ENCODE measurements at places on chromosomes 2 and 18.

GRCh38 chr2:222261504-222261903 lies 37.3 kb downstream of the PAX3 start:
- no peak for DNase-seq

DNA sequence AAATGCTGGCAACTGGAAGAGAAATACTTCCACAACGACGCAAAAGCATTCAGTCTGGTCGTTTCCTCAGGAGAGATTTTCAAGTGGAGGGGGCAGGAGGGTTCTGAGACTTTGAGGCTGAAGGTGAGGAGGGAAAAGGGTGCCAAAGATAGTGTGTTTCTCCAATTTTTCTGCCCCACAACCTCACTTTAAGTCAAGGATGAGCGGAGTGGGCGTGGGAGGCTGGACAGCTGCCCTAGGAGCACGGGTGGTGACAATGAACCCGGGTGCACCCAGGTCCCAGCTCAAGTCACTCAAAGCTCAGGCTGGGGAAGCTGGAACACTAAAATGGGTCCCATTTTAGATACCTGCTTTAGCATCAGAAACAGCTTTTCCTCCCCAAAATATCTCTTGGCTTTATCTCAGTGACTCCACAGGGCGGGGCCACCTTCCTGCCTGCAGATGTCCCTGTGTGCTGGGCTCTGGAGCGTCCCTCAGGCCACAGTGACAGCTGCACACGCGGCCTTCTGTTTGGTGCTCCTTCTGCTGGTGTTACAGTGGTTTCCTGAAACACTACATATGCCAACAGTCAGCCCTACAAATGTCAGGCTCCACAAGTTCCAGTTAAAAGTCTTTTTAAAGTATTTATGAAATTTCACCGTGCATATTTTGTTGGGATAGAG lies 1.4 kb upstream of the MBP start:
- DNase-seq, result no peak

DNA sequence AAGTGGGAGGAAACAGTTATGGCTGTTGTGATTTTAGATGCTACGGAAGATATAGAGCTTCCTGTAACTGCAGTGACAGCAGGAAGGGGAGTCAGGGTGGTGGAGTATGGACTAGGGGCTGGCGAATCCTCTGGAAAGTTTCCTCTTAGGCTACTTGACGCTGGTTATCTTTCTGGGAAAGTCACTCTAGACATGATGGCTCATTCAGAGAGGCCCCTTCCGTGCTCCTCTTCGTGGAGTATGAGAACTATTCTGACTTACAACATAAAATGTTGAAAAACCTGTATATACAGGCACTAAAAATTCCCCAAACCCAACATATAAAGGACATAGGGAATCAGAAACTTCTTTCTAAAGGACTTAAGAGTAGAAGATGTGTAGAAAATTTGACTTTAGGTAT lies 78.8 kb downstream of the C18orf54 start:
- DNase-seq, result no peak

DNA sequence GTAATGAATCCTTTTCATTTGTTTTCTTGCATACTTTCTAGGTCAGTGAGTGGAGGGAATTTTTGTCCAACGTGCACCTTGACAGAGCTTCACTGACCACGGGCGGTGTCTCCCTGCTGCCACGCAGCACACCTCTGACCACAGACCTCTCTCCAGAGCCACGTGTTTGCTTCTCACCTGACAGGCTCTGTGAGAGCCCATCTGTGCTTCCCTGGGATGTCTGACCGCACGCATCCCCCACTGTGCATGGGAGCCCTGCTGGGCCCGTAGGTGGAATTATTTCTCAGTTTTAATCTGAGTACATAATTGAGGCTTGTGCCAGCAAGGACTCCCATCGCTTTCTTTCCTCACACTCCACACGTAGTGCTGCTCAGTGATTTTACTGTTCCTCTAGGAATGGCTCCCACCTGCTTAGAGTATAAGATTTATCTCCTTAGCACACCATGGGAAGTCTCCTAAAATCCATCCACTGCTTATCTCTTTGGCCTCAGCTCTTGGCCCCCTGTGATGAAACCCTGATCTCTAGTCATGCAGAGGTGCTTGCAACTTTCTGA lies 482.6 kb downstream of the TSN start:
- no peak for DNase-seq

GRCh38 chr2:205802941-205803340 lies 120.6 kb downstream of the NRP2 start:
- no peak for DNase-seq

DNA sequence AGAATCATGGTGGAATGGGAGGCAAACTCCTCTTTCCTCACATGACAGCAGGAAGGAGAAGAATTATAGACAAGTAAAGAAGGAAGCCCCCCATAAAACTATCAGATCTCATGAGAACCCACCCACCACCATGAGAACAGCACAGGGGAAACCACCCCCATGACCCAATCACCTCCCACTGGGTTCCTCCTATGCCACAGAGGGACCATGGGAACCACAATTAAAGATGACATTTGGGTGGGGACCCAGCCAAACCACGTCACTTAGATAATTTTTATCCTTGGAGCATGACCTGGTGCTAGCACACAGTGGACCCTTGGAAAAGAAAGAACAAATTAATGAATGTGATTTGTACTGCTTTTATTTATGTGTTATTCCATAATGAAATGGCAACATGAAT lies 188.6 kb upstream of the NCKAP5 start:
- DNase-seq, result no peak
